Stimulated activated naive CD4-positive, alpha-beta T cell (primary cell): ENCODE measurements at places on chromosomes 7 and 10.

DNA sequence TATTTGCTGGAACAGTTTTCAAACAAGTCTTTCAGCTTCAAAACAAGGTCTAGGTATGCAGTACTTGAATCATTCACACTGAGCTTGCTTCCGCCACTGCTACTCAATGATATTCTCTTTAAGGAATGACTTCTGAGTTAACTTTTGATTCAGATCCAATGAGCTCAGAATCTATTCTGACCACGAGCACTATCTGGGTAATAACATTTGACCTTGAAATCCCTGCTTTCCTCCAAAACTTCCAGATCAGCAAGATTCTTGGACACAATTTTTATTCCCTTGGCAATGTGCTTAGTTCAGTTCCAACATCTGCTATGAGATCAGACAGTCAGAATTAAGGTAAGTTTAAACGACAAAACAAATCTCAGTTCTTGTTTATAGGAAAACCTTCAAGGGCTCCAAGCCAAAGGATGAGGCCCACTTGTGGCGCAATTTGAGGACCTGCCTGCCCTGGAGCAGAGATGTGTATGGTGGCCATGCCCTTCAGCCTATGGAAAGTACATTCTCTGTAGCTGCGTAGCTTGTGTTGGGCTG, 87.2 kb downstream of the RNF216 start:
- no peak for DNase-seq

GRCh38 chr7:114916261-114916892, 5.5 kb upstream of the MDFIC start:
- DNase-seq = no peak

GRCh38 chr7:140611641-140612040, 29.0 kb downstream of the DENND2A start:
- DNase-seq = no peak

GRCh38 chr7:6416516-6417145, 31.1 kb downstream of the DAGLB start:
- no peak for DNase-seq

DNA sequence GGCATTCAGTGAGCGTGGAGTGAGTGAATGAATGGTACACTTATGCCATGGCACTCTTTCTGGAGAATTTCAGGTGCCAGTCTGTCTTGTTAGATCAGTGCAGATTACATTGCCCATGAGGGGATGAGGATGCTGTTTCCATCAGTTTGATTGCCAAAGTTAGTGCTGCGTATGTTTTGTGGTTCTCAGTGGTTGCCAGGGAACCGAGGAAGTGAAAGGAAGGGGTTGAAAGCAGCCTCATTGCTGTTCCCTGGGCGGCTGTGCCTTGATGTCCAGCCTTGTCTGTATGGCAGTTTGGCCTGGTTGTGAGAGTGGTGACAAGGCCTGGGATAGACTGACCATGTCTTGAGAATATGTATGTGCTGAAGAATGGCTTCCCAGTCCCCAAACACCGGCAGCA, 30.2 kb downstream of the WBP1L start:
- peak; percentile 38 for DNase-seq

- no peak for DNase-seq
Observed at GRCh38 chr10:28105561-28105960, 106.7 kb upstream of the ODAD2 start.

GRCh38 chr10:97153270-97153850, 32.4 kb downstream of the SLIT1 start:
- no peak for DNase-seq
